DMS79 (cell line): ENCODE measurements at places on chromosomes 3 and 15.

- DNase-seq, result no peak
These were observed 121.6 kb downstream of the UBE2E2 start for GRCh38 chr3:23324745-23325144.

- DNase-seq, result no peak
These were observed 65.5 kb upstream of the UBE3A start for GRCh38 chr15:25504307-25504706.

DNA sequence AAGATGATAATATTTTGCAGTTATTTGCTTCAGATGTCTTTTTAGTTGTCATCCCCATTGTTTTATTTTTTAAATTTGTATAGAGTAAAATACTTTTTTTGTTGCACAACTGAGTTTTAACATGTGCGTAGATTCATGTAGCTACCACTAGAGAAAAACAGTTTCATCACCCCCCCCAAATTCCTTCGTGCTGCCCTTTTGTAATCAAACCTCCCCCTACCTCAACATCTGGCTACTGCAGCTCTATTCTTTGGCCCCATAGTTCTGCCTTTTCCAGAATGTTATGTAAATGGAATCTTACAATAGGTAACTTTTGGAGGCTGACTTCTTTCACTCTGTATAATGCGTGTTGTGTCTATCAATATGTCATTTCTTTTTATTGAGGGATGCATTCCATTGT lies 232.0 kb upstream of the RASGRP1 start:
- no peak for DNase-seq

- no peak for DNase-seq
These were observed 658.6 kb downstream of the ZBBX start for GRCh38 chr3:166721466-166721865.

DNA sequence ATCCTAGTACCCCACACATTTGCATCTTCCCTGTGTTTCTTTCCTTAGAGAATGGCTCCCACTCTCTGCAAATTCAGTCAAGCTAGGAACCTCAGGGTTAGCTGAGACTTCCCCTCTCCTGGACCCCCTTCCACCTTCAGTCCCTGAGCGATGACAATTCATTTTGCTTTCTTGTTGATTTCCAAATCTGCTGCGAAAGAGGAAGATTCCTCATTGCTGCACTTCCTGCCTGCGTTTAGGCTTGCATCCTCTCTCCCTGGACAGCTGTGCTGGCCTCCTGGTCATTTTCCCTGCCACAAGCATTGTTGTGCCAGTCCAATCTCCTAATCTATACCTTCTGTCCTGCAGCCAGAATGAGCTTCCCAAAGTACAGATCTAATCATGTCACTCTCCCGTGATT lies 12.3 kb upstream of the DGKG start:
- DNase-seq, result no peak

GRCh38 chr15:79007066-79007465 lies 62.2 kb upstream of the CTSH start:
- no peak for DNase-seq

DNA sequence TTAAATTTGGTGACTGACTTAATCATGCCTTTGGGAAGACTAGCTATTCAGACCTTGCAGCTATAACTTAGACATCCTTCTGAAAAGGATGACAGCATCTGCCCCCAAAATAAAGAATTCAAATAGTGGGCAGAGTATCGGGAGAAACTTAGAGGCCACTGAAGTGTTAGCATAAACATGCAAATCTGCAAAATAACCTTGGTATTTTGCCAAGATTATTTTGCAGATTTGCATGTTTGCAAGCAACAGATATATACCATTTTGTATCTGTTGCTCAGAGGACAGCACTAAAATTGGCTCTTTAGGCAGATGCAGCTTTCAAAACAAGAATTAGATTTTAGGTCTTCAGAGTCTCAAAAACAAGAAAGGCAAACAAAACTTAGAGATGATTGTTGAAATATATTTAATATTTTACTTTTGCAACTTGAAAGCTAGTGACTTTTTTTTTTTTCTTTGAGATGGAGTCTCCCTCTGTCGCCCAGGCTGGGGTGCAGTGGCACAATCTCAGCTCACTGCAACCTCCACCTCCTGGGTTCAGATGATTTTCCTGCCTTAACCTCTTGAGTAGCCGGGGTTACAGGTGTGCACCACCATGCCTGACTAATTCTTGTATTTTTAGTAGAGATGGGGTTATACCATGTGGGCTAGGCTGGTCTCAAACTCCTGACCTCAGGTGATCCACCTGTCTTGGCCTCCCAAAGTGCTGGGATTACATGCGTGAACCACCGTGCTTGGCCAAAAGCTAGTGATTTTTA lies 47.8 kb downstream of the KBTBD8 start:
- DNase-seq, result no peak

GRCh38 chr3:80017369-80017768 lies 249.6 kb upstream of the ROBO1 start:
- DNase-seq, result no peak

- DNase-seq, result no peak
These were observed 55.5 kb upstream of the SKIL start for GRCh38 chr3:170302008-170302407.
